Activated CD4-positive, alpha-beta memory T cell treated with anti-CD3 and anti-CD28 coated beads, Interleukin-2, amount 10 ng/mL, durations not matched to agents 7 days and 5 days (primary cell): ENCODE measurements at places on chromosomes 2 and 18. TPM values are rescaled to one million over a fixed set of nuclear protein-coding genes. Genes with fewer than 3 reads are reported as not detected.

Gene GPR55
- total RNA-seq, result 7.4 TPM

- peak overlapping the region; percentile 89 for H3K27ac ChIP-seq
- H3K27me3 ChIP-seq, result no peaks in the 10 kb centered on the region
- no peak overlapping the region for H3K4me3 ChIP-seq
- DNase-seq, result no peak
- H3K4me1 ChIP-seq, result peaks cover 89% of the 10 kb centered on the region
Measured at GRCh38 chr2:197236159-197236558, 74.4 kb downstream of the ANKRD44 start.

Gene REG1B
- not detected for total RNA-seq

DNA sequence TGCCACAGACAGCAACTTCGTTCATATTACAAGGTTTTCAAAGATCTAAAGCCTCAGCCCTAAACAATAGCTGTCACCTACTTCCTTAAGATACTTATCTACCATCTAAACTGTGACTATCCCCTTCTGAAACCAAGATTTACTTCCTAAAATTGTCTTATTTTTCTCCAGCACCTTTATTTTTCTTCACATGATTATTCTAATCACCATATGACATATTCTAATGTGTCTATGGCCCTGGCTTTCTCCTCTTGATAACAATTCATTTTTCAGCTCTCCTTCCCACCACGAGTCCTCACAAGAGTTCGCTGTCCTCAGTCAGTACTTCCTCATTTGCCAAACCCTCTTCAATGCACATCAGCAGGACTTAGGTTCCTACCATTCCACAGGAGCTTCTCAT, 53.9 kb downstream of the RTTN start:
- no peaks in the 10 kb centered on the region for H3K27me3 ChIP-seq
- H3K27ac ChIP-seq, result no peak overlapping the region
- peaks cover 25% of the 10 kb centered on the region for H3K36me3 ChIP-seq

- no peak overlapping the region for H3K27ac ChIP-seq
- DNase-seq, result no peak
- no peak overlapping the region for H3K4me3 ChIP-seq
- no peaks in the 10 kb centered on the region for H3K36me3 ChIP-seq
- no peaks in the 10 kb centered on the region for H3K27me3 ChIP-seq
Measured at GRCh38 chr2:167607211-167607610, 640.2 kb downstream of the STK39 start.

DNA sequence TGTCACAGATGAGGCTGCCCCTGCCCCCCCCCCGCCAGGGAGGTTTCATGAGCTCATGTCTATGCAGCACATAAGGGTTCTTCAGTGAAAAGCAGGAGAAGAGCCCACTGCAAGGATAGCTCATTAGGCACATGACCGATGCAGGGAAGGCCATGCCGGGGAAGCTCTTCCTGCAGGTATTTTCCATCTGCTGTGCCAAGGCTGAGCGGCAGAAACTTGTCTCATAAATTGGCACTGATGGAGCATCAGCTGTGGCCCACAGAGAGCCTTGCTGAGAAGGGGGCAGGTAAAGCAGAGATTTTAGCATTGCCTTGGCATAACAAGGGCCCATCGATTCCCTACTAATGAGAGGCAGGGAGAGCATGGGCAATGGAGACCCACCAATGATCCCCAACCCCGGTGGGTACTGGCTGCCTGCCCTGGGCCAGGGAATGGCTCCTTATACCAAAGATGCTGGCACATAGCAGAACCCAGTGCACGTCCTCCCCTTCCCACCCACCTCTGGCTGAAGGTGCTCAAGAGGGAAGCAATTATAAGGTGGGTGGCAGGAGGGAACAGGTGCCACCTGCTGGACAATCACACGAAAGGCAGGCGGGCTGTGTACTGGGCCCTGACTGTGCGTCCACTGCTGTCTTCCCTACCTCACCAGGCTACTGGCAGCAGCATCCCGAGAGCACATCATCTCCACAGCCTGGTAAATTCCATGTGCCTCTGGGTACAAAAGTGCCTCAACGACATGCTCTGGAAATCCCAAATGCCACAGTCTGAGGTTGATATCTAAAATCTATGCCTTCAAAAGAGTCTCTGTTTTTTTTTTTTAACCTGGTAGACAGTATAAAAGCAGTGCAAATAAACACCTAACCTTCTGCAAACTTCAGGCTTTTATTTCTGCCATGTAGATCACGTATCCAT, 41.4 kb downstream of the STEAP3 start:
- peaks cover 16% of the 10 kb centered on the region for H3K27me3 ChIP-seq
- no peaks in the 10 kb centered on the region for H3K4me1 ChIP-seq
- peak; percentile 32 for DNase-seq
- no peak overlapping the region for H3K4me3 ChIP-seq

GRCh38 chr2:70036290-70036689, 51.0 kb upstream of the PCBP1 start:
- peaks cover 29% of the 10 kb centered on the region for H3K36me3 ChIP-seq
- no peak for DNase-seq
- H3K27me3 ChIP-seq, result no peaks in the 10 kb centered on the region
- H3K4me1 ChIP-seq, result peaks cover 42% of the 10 kb centered on the region
- H3K27ac ChIP-seq, result no peak overlapping the region

Gene VAMP8
- 133 TPM for total RNA-seq

DNA sequence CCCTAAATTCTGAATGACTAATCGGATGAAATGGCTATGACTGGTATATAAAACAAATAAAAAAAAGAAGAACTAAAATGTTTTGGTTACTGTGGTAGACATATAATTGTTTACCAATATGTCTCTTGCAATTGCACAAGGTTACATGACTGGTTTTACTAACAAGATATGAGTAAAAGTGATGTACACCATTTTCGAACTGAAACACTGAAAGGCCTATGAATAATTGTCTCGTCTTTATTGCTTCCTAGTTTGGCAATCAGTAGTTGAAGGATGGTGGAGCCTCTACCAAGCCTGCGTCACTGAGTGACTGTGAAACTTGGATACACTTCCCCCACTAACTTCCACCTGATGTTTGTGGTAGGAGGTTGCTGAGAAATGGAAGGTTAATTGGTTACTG, 16.5 kb downstream of the CDH19 start:
- no peaks in the 10 kb centered on the region for H3K27me3 ChIP-seq
- no peaks in the 10 kb centered on the region for H3K36me3 ChIP-seq
- no peak overlapping the region for H3K27ac ChIP-seq
- no peaks in the 10 kb centered on the region for H3K4me1 ChIP-seq

Gene LBX2
- total RNA-seq, result 1.8 TPM

Gene IGFBP2
- 1.2 TPM for total RNA-seq

Gene ALPP
- not detected for total RNA-seq
